Stimulated activated CD8-positive, alpha-beta memory T cell treated with anti-CD3 and anti-CD28 coated beads, Interleukin-2, amount 100 ng/mL, for 48 hours (primary cell): ENCODE measurements at places on chromosomes 12 and 14.

DNA sequence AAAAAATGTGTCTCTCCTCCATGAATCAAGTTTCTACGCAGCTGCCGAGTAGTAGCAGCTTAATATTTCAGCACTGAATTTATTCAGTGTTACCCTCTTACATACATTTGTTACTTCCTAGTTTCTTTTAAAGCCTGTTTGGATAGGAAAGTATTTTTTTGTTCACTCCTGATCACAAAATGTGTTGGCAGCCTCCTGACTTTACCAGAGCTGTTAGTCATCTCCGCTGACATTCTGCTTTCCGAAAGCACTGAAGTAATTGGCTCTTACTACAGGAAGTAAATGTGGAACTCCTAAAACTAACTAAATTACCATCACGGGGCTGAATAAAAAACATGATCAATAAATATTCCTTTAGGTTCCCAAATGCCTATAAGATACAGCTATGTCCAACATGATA lies 225.5 kb downstream of the EPS8 start:
- no peak for DNase-seq

DNA sequence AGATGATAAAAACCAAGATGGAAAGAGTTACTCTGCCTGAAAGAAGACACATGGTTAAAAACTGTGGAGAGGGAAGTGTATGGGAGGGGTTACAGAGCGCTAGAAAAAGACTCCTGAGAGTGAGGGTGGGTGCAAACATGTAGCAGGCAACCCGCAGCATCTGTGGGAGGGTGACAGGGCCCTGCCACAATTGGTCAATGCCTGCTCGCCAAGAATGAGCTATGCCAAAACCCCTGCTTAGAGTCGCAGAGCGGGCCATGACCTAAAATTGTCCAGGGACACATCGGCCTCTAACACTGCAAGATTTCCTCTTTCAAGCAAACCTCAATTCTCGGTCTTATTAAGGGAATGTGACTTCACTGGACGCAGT lies 700 bp downstream of the PRKAG1 start:
- DNase-seq = peak; percentile 44

- peak; percentile 17 for DNase-seq
Observed at GRCh38 chr12:117367006-117367638, 5.7 kb upstream of the NOS1 start.

DNA sequence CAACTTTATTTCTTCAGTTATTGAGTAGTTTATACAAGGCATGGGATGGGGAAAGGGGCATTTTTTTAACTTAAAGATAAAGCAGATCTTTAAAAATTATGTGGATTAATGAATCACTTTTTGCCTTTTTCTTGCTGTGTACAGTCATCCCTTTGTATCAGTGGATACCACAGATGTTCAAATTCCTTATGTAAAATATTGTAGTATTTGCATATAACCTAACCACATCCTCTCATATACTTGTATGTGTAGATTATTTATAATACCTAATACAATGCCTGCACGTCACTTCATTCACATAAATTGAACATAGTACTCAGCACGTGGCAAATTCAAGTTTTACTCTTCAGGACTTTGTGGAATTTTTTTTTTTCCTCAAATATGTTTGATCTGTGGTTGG lies 66.5 kb upstream of the MON2 start:
- DNase-seq = no peak

DNA sequence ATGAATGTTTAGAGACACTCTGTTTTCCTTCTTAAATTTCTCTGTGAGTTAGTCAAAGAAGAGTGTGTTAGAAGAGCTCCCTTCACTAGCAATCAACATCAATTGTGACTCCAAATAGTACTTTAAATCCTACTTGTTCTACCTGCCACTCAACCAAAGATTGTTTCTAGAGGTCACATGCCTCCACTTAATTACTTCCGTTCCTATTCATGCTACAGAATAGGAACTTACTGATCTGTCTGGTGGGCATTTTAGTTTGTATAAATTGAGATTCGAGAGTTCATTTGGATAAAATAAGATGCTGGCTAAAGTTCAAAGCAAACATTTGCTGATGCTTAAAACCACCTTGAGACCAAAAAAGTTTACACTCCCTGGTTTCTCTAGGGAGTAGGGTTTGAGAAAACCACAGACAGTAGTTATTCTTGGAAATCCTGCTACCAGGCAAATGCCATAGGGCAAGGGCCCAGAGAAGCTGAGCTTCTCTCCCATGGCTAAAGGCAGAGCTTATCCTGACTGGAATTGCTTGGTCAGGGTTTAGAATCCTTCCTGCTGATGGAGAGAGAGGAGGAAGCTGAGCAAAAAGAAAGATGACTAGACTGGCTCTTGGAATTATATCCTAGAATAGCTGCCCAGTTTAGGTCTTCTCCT lies 389.6 kb upstream of the ATP2B1 start:
- DNase-seq = no peak

GRCh38 chr12:70459786-70460185 lies 93.7 kb downstream of the KCNMB4 start:
- DNase-seq = no peak

GRCh38 chr12:24933694-24934407 lies 15.1 kb downstream of the BCAT1 start:
- DNase-seq = no peak

- no peak for DNase-seq
Observed at GRCh38 chr12:88870000-88870737, 289.9 kb upstream of the KITLG start.
